ENCODE measurements at places on chromosomes 6 and 20.

GRCh38 chr6:118252474-118252873 lies 295.6 kb upstream of the PLN start:
- no peak overlapping the region for H3K4me3 ChIP-seq
- no peak overlapping the region for H3K27ac ChIP-seq
- no peaks in the 10 kb centered on the region for H3K27me3 ChIP-seq
- no peaks in the 10 kb centered on the region for H3K4me1 ChIP-seq
- no peaks in the 10 kb centered on the region for H3K36me3 ChIP-seq

GRCh38 chr20:25223179-25223661 lies 24.7 kb upstream of the PYGB start:
- no peak for DNase-seq
- H3K36me3 ChIP-seq, result no peaks in the 10 kb centered on the region
- no peaks in the 10 kb centered on the region for H3K27me3 ChIP-seq
- no peak overlapping the region for H3K27ac ChIP-seq
- H3K4me1 ChIP-seq, result no peaks in the 10 kb centered on the region

DNA sequence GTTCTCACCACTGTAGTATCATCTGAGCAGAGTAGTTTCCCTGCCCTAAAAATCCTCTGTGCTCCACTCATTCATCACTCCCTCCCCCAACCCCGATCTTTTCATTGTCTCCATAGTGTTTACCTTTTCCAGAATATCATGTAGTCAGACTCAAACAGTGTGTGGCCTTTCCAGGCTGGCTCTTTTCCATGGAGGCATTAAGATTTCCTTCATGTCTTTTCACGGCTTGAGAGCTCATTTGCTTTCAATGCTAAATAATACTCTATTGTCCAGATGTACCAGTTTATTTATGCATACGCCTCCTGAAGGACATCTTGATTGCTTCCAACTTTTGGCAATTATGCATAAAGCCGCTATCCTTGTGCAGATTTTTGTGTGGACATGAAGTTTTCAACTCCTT lies 235.8 kb downstream of the PHACTR1 start:
- no peaks in the 10 kb centered on the region for H3K36me3 ChIP-seq
- peaks cover 5% of the 10 kb centered on the region for H3K4me1 ChIP-seq
- H3K27ac ChIP-seq, result no peak overlapping the region
- peaks cover under 1% of the 10 kb centered on the region for H3K27me3 ChIP-seq
- no peak for DNase-seq

DNA sequence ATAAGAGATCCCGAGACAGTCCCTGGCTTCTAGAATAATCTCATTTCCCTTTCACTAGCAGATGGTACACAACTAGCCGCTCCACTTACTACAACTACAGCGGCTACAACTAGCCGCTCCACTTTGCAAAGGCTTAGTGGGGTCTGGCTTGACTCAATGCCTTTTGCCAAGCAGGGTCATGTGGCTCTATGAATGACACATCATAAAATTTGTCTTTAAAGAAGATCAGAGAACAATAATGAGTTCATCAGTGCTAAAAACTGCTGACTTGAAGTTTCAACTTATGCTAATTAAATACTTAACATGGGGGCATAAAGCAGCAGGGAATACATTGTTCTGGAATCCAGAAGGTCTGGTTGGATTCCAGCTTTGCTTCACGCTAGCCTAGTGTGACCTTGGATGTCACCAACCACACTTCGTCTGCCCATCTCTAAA lies 2.0 kb upstream of the MICAL1 start:
- peaks cover 44% of the 10 kb centered on the region for H3K4me1 ChIP-seq
- H3K4me3 ChIP-seq, result no peak overlapping the region

- peak overlapping the region; percentile 78 for H3K4me3 ChIP-seq
- no peaks in the 10 kb centered on the region for H3K27me3 ChIP-seq
- peak; percentile 64 for DNase-seq
- H3K27ac ChIP-seq, result peak overlapping the region; percentile 80
- H3K36me3 ChIP-seq, result no peaks in the 10 kb centered on the region
Measured at GRCh38 chr20:62795023-62795761, 1.1 kb upstream of the MRGBP start.

- no peak overlapping the region for H3K4me3 ChIP-seq
- no peaks in the 10 kb centered on the region for H3K36me3 ChIP-seq
- H3K27ac ChIP-seq, result no peak overlapping the region
- no peaks in the 10 kb centered on the region for H3K27me3 ChIP-seq
- no peaks in the 10 kb centered on the region for H3K4me1 ChIP-seq
Measured at GRCh38 chr20:21241406-21241805, 61.7 kb upstream of the XRN2 start.

GRCh38 chr6:32195902-32196681 lies 3.6 kb upstream of the GPSM3 start:
- DNase-seq, result peak; percentile 60
- peak overlapping the region; percentile 97 for H3K27ac ChIP-seq
- H3K4me1 ChIP-seq, result peaks cover 29% of the 10 kb centered on the region
- H3K4me3 ChIP-seq, result peak overlapping the region; percentile 98
- H3K27me3 ChIP-seq, result no peaks in the 10 kb centered on the region

DNA sequence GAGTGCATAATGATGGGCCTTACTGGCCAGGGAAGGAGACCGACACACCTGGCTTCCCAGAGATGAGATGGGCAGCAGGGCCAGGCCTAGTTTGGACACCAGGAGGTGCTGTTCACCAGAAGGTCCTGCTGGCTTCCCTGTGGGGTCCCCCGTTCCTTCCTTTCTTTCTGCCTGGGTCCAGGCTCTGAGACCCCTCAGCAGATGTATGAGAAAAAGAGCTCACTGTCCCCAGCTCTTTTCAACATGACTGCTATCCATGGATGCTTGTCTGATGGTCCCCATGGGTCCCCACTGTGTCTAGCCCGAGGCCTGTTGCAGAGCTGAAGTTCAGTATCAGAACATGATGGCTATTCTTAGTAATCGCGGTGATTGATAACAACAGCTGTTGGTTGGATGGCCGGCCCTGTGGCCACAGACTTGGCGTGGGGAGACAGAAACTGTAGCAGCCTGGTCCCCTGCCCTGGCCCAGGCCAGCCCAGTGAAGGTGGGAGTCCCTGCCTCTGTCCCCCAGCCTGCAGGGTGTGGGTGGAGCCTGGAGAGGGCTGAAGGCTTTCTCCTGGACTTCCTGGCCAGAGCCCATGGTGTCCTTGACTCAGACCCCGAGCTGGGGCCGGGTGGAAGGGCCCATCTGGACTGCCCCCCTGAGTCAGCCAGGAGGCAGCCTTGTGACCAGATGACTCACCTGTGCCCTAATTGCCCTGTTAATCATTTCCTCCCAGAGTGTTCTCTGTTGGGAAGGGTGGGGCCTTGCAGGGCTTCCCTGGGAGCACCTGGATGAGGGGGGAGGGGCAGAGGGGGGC lies 9.9 kb upstream of the BAK1 start:
- DNase-seq, result no peak
- H3K4me1 ChIP-seq, result peaks cover 14% of the 10 kb centered on the region
- no peaks in the 10 kb centered on the region for H3K27me3 ChIP-seq
- H3K4me3 ChIP-seq, result no peak overlapping the region
- no peaks in the 10 kb centered on the region for H3K36me3 ChIP-seq
